ENCODE measurements at places on chromosomes 2 and 18.

DNA sequence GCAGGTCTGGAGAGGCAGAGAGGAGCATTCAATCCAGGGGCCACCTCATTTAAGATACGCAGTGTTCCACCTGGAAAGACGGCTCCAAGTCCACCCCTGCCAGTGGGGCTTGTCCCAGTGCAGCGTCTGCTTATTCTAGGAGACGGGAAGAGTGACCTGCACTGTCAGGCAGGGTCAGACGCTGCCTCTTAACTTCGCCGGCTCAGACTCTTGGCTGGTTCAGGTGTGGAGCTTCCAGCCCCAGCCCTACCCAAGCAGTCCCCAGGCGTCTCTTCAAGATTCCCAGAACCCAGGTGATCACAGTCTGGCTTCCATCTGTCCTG is 208.5 kb downstream of the TFCP2L1 start:
- no peak for DNase-seq

DNA sequence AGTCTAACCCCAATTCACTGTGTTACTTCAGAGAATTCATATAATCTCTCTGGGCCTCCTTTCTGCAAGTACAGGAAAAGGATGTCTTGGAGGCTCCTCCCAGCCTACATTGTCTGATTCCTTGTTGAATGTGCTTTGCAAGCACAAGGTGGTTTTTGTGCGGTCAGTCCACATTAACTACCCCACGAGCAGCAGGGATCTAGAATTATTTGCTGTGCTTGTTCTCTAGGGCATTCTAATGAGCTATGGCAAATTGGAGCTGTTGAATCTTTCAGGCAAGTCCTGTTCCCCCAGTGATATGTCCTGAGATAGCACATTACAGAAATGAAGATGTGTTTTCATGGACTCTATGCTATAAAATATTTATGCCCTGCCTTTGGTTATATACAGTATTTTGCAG is 349.4 kb downstream of the SLC4A3 start:
- DNase-seq: no peak

- no peak for DNase-seq
These were observed 294.6 kb upstream of the SLC14A2 start for GRCh38 chr18:45320724-45321123.

DNA sequence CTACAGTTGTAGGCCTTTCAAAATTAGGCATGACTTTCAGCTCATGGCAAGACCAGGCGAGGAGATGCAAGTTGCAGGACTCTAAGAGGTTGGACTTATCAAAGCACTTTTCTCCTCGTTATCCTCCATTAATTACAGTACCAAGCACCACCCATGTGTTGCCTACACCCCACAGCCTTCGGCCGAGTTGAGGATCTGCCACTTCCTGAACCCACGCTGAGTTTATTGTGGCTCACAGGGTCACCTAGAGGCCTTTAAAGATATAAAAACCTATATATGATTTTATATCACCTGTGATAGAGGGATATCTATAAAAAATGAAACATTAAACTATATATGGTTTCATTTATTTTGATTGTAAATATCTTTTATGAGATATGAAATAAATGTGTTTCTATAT is 2.6 kb downstream of the UGT1A10 start:
- DNase-seq: no peak

- no peak for DNase-seq
These were observed 38.2 kb downstream of the LCT start for GRCh38 chr2:135798762-135799161.

DNA sequence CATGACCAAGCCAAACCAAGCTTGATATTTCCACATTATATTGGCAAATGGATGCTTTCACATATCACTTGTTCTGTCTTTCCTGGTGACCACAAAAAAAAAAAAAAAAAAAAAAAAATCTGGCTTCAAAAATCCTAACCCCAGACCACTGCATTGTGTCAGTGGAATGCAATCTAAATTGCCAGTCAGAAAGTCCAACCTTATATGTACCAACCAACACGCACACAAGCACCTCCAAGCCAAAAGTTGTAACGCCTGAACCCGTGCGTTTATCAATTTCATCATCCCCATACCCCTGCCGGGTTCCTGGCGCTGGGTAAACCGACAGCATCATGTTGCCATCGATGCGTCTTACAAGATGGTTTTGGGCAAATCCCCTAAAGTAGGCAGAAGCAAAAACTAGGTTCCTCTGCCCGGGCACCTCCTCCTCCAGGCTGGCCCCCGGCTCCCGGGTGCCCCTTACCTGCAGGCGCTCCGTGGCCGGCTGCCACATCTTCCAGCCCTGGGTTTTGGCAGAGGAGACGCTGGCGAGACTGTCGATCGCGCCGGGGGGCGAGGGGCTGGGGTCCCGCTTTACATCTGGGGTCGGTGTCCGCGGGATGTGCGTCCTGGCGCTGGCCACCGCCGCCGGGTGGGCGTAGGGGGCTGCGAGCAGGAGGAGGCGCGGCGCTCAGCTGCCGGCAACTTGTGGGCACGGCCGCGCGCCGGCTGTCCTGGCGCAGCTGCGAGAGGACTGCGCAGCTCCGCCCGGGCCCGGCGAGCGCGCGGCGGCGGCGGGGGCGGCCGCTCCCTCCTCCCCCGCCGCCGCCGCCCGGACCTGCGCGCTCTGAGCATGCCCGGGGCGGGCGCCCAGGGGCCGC is at the start of gene PID1:
TSS of gene PID1 (minus strand) at position 737 of the 860 bp plus-strand sequence. CDS start at position 493, 244 bp downstream.
- no peak for DNase-seq

DNA sequence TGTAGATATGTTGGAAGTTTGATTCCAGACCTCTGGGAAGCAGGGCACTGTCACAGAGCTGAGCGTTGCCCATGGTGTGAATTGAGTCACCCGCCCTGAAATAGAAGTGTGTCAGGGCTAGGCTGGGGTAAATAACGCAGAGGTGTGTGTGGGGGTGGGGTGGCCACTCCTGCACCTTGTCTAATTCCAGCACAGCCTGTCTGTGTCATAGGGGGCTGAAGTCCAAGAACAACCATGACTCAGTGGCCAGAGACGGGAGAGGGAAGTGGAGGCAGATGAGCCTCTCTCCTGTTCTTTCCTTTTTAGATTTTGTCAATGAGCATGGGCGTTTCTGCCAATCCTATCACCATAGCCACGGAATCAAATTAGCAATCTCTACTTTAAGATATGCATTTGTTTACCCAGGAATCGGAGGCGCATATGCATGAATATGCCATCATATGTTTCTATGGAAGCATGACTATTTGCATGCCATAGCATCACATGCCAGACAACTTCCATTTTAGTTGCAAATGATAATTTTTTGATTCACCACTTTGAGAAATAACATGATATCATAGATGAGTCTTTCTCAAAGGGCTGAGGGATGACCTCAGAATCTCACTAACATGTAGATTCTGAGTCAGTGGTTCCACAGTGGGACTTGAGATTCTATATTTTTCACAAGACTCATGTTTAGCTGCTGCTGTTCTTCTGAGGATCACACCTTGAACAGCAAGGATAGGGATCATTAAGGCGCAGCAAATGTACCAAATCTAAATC is 852.9 kb downstream of the DCDC2C start:
- no peak for DNase-seq

- no peak for DNase-seq
These were observed 203.4 kb downstream of the ASXL3 start for GRCh38 chr18:33781429-33781828.

DNA sequence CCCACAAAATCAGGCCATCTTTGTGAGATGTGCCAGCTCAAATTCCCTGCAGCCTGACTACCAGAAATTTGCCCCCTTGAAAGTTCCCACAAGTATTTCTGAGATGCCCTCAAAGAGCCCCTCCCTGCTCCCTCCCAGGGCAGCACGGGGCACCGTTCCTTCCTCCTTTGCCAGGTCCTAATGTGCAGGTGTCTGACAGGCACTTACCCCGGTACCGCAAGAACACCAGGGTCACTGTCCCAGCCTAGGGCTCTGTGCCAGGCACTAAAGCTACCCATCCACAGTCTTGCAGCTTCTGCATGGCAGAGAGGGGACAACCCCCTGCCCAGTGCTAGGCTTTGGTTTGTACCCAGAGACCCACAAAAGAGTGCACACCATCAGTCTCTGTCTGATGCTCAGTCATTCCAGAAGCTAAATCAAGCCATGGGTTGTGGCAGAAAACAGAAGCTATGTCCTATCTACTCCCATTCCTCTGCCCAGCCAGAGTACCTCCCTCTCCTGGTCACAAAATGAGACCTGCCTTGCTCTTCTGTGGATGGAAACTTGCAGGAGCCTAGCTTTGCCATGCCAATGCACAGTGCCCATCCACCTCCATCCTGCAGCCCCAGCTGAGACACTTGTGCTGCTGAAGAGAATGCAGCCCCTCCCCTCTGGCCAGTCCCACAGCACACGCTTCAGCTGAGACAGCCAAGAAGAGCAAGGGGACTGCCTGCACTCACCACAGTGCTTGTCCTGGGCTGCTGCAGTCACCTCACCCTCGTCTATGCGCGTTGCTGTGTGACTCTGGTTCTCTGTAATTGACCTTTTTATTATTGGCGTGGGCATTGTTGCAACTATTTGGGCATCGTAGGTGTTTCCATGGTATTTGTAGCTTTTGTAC is 48.7 kb downstream of the INPP5D start:
- no peak for DNase-seq

GRCh38 chr18:11504962-11505361 is 104.4 kb upstream of the SLC35G4 start:
- DNase-seq: no peak

GRCh38 chr2:240782886-240783818 is 36.9 kb downstream of the KIF1A start:
- DNase-seq: no peak

- no peak for DNase-seq
These were observed 127.0 kb upstream of the KLHL14 start for GRCh38 chr18:32899819-32900218.

- DNase-seq: no peak
These were observed 53.2 kb downstream of the ITGA6 start for GRCh38 chr2:172480301-172481218.

DNA sequence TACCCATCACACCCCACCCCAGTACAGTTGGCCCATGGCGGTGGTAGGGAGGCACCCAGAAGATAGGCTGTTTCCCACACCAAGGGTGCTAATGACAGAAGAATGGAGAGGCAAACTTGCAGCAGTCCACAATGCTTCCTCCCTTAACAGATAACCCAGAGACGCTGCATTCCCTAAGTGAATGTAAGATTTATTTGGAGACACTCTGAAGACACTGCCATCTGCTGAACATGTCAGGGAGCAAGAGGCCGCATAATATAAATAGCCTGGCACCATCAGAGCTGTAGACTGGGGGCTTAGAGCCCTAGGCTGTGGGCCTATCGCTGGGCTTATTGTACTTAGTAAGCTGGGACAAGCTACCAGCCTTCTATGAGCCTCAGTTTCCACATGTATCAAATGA is 2.2 kb upstream of the IWS1 start:
- DNase-seq: no peak

GRCh38 chr2:52879561-52879960 is 888.0 kb upstream of the CHAC2 start:
- DNase-seq: no peak

- no peak for DNase-seq
These were observed 562.3 kb downstream of the SOX11 start for GRCh38 chr2:6254441-6254840.

- no peak for DNase-seq
These were observed 213.1 kb upstream of the MC4R start for GRCh38 chr18:60585670-60586069.

GRCh38 chr2:67137699-67138098 is 259.4 kb upstream of the ETAA1 start:
- DNase-seq: no peak

DNA sequence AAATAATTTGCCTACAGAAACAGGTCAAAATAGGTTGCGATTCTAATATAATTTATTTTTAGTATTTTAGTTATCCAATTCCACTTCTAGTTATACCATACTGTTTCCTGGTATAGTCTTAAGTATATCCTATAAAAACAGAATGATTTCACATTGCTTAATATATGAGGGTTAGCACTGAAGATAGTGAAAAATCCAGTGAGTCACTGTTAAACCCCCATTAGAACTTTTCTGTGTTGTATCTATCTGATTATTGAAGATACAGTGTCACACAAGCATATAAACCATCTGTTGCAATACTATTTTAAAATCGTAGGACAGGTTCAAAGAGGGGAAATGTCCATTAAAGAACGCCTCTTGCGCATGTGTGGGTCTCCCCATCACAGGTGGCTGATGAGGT is 110.0 kb downstream of the FEZ2 start:
- DNase-seq: no peak

- DNase-seq: no peak
These were observed 87.5 kb downstream of the POLR1A start for GRCh38 chr2:86017901-86018896.

- peak; percentile 59 for DNase-seq
These were observed 52.0 kb downstream of the ARL4C start for GRCh38 chr2:234444893-234445292.

DNA sequence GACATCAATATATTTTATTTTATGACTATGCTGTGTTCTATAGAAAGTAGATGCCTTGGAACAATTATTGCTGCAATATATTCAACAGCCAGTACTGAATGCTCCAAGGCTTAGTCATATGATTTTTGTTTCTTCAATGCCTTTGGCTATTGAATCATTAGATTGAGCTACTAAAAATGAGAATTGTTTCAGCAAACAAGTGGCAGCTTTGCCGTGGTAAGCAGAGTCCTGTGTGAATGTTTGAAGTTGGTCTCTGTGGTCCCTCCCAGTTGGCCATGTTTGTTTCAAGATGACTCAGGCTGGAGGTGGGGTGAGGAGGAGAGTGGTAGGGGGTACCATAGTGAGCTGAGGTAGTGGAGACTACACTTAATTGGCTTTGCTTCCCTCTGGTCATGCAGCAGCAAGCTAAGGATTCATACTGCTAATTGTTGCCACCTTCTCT is 198.6 kb upstream of the EPAS1 start:
- no peak for DNase-seq

DNA sequence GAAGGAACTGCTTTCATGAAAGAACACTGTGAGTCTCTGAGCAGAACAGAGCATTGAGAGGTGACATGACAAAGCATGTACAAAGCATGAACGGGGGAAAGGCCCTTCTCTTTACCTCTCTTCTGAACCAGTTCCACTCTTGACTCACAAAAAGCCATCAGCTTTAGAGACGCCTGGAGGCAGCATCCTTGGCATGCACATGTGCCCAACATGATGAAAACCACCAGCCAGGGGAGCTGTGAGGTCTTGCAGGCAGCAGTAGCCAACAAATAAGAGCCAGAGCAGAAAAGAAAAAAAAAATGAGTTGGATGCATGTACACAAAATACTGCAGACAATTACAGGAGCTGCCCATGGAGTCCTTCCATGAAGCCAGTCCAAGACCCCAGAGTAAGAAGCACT is 95.5 kb upstream of the AGAP1 start:
- no peak for DNase-seq

GRCh38 chr2:237199577-237199976 is 113.9 kb downstream of the COPS8 start:
- no peak for DNase-seq

GRCh38 chr2:241112592-241112991 is 10.5 kb upstream of the MTERF4 start:
- DNase-seq: no peak

DNA sequence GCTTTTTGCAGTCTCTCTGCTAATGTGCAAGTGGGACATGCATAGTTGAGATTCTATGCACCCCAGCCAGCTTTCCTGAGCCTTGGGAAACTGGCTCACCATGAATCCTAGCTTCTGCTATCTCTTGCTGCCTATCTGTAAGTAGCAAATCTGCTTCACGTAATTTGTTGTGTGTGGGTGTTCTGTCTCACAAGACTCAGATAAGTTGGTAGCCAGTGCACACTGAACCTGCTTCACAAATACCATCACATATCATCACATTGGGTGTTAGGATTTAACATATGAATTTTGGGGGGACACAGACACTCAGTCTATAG is 13.9 kb upstream of the VRK2 start:
- no peak for DNase-seq

GRCh38 chr2:189901664-189902063 is 117.4 kb downstream of the PMS1 start:
- DNase-seq: no peak
